LoVo (cell line): ENCODE measurements at places on chromosomes 13 and 19.

DNA sequence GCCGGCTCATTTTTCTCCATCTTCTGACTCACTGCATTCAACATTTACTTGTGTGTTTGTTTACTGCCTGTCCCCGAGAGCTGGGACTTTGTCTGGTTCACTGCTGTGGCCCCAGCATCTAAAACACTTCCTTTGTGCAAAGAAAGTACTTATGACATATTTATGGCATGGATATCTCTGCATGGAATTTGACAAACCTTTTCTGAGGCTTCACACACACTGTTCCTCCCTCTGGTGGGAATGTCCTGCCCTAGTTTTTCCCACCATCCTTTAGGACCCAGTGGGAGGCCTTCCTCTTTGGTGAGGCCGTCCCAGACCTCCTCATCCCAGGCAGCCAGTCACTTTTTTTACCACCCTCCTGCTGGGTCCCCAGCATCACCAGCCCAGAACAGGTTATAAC, 1.4 kb upstream of the SRRM5 start:
- no peak for DNase-seq

DNA sequence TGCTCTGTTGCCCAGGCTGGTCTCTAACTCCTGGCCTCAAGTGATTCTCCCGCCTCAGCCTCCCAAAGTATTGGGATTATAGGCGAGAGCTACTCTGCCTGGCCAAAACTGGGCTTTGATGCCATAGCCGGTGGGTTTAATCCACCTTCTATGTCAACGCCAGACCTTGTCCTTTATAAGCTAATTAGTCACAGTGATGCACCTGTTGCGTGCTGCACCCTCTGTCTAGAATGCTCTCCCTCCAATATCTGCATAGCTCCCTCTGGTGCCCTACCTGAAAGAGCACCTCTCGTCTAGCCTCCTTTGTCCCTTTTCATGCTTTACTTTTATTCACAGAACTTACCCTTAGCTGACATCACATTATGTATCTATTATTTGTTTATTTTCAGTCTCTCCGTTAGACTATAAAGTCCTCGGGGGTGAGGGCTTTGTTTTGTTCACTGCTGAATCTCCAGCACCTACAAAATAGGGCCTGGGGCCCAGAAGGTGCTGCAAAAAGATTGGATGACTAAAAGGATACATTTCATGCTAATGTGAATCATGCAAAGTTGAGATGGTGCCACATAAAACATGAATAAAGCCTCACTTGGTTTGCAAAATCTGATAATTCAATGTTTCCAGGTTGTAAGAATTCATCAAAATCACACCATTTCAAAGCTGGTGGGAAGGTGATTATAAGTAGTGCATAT, 148.1 kb downstream of the USP12 start:
- DNase-seq, result no peak

GRCh38 chr13:78078168-78078567, 159.5 kb upstream of the EDNRB start:
- no peak for DNase-seq

DNA sequence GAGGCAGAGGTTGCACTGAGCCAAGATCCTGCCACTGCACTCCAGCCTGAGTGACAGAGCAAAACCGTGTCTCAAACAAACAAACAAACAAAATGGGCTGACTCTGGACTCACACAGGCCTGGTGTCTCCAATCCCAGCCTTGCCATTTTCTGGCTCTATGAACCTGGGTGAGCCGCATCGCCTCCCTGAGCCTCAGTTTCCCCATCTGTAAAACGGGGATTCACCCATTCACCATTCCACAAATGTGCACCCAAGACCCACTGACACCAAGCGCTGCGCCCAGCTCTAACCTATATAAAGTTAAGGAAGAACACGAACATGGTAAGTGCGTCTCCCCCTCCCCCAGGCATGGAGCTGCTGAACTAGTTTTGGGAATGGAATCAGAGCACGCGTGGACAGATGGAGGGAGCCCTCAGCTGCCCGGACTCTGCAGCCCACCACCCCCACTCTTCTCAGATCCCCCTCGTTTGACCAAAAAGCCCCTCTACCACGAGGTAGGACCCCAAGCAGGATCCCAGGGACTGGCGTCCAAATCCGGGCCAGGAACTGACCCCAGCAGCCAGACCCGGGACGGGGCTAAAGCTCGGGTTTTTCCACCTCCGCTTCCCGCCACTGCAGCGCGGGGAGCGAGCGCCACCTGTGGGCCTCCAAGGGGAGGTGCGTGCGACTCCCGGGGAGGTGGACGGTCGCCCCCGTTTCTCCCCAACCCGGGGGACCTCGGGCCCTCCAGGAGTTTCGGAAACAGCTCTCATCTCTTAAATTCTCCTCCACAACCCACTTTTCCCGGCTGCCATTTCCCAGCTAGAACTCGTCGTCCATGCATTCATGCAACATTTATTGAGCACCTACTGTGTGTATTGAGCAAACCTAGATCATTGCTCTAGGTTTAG, 33.0 kb upstream of the ADGRE5 start:
- DNase-seq, result peak; percentile 46

- DNase-seq, result no peak
Measured at GRCh38 chr13:67950603-67951002, 720.5 kb upstream of the PCDH9 start.

DNA sequence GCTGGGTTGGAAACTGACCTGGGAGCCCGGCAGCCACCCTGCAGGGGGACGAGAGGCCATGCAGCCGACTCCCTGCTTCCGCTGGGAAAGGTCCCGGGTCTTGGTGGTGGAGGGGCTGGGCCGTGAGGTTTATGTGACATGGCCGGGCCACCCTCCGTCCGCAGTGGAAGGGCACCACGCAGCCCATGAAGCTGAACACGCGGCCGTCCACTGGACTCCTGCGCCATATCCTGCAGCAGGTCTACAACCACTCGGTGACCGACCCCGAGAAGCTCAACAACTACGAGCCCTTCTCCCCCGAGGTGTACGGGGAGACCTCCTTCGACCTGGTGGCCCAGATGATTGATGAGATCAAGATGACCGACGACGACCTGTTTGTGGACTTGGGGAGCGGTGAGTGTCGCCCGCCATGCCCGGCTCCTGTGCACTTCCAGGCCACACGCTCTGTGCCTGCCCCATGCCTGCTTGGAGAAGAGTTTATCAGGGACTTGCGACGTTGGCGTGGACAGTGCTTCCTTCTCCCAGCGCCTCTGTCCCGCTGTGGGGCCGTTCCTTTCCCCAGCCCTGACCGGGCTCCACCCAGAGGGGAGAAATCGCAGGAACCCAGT, 27.2 kb downstream of the DOT1L start:
- no peak for DNase-seq

- no peak for DNase-seq
Measured at GRCh38 chr13:33249066-33249465, 36.5 kb downstream of the STARD13 start.

- DNase-seq, result no peak
Measured at GRCh38 chr13:101111894-101112293, 304.4 kb downstream of the NALCN start.

- DNase-seq, result no peak
Measured at GRCh38 chr19:32642771-32643170, 32.2 kb downstream of the ANKRD27 start.

- DNase-seq, result no peak
Measured at GRCh38 chr19:55377356-55378131, 918 bp downstream of the TMEM190 start.

- DNase-seq, result no peak
Measured at GRCh38 chr13:105847527-105848291, 687.8 kb downstream of the EFNB2 start.

DNA sequence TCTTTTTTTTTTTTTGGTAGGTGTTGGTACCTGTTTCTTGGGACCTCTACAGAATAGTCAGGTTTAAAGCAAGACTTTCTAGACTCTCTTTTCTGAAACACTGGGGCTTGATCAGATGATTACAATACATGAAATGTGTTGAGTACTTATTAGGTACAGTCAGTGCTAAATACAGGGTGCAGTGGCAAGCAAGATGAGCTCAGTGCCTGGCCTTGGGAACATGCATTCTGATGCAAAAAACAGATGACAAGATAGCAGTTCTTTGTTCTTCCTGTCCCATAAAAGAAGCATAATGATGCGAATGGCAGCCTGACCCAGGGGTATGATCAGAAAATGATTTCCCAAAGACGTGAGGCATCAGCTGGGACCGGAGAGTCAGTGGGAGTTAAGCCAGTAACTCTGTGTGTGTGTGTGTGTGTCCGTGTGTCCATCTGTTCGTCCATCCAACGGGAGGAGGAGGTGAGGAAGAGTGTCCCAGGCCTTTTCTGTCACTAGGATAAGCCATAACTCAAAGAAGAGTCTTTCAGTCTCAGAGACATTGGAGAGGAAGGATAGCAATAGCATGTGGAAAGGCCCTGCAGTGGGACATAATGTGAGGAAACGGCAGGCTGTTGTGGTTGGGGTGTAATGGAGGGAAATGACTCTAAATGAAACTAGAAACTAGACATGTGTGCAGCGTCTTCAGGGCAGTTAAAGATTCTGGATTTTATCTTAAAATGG, 32.2 kb downstream of the SLAIN1 start:
- no peak for DNase-seq

DNA sequence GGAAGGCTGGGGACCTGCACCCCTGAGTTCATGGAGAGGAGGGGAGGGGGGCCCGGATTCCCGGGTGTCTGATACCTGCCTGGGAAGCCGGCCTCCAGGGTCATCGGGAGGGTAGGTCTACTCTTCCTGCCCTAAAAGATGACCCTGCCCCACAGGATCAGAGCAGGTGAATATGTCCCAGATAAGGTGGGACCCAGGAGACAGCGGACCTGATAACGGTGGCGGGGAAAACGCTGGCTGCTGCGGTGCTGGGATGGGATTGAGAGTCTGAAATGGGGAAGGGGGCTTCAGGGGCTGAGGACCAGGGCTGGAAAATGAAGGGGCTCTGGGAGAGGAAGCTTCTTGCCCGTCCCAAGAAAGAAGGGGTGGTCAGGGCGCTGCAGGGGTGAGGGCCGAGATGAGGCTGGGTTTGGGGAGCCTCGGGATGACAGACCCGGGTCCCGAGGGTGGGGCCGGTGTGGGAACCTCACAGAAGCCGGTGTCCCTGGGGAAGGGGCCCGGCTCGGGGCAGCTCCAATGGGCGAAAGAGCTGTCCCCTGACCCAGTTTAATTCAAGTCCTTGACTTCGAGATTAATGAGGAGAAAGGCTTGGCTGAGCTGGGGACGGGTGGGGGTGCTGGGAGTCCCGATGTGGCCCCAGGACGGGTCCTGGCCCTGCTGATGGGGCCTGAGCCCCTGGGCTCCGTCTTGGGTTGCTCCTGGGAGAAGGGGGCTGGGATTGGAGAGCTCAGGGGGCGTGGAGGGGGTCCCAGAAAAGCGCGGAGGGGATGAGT, 823 bp downstream of the TTYH1 start:
- no peak for DNase-seq

- no peak for DNase-seq
Measured at GRCh38 chr13:25753976-25754375, 297.8 kb downstream of the SHISA2 start.

DNA sequence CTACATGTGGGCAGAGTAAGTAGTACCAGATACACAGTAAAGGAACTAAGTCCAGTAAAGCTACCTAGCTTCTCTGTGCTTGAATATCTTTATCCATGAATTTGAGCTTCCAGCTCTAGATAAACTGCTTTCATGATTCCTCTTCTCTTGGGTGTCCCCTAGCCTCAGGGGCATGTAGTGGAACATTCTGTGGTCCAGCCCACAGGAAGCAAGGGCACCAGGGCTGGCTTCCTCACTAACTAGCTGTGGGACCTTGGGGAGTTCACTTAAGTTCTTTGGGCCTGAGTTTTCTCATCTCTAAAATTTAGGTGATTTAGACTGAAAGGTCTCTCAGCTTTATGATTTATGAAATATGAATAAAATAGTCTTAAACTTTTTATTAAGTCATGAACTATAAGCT, 185.7 kb downstream of the KATNAL1 start:
- no peak for DNase-seq

GRCh38 chr19:12698138-12698537, 1.7 kb upstream of the FBXW9 start:
- no peak for DNase-seq

GRCh38 chr19:55232286-55232602, 3.7 kb upstream of the TMEM86B start:
- no peak for DNase-seq

GRCh38 chr19:48051335-48052033, 7.6 kb upstream of the CABP5 start:
- no peak for DNase-seq

- DNase-seq, result no peak
Measured at GRCh38 chr13:69319656-69320055, 788.0 kb upstream of the ATXN8OS start.

- no peak for DNase-seq
Measured at GRCh38 chr13:37460166-37460565, 138.4 kb downstream of the POSTN start.

- peak; percentile 68 for DNase-seq
Measured at GRCh38 chr19:41641879-41642485, 15.1 kb upstream of the CEACAM4 start.

DNA sequence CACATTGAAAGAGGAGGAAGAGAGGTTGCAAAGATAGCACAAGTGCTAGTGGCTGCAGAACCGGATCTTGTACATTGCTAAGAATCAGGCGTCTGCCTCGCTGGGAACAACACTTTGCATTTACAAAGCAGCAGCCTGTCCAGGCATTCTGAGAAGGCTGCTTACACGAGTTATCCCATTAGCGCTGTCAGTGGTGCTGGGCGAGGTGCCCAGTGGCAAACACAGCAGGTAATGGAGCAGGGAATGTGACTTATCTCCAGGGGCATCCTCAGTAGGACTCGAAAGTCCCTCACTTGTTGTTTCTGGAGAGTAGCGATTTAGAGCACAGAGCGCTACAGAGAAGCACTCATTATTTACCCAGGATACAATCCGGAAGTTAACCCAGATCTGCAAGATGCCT, 209.6 kb downstream of the OLFM4 start:
- no peak for DNase-seq

DNA sequence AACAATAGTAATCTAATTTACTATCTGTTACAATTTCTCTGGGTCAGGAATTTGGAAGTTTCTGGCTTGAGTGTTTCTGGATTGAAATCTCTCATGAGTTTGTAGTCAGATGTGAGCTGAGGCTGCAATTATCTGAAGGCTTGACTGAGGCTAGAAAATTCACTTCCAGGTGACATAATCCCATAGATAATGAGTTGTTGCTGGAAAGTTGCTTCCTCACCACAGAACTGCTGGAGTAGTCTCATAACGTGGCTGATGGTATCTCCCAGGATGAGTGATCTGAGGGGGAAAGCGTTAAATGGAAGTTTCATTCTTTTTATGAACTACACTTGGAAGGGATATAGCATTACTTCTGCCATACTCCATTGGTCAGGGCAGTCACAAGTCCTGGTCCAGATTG, 15.3 kb upstream of the FPR3 start:
- no peak for DNase-seq

GRCh38 chr13:89869312-89869711, 1478.2 kb upstream of the MIR17HG start:
- no peak for DNase-seq

- peak; percentile 75 for DNase-seq
Measured at GRCh38 chr13:45280751-45281634, 60.0 kb downstream of the TPT1 start.

- DNase-seq, result no peak
Measured at GRCh38 chr13:28239374-28239773, 101.0 kb downstream of the PAN3 start.
